Esophagus muscularis mucosa (tissue), 4 donors: ENCODE measurements at places on chromosomes 16 and 17.

DNA sequence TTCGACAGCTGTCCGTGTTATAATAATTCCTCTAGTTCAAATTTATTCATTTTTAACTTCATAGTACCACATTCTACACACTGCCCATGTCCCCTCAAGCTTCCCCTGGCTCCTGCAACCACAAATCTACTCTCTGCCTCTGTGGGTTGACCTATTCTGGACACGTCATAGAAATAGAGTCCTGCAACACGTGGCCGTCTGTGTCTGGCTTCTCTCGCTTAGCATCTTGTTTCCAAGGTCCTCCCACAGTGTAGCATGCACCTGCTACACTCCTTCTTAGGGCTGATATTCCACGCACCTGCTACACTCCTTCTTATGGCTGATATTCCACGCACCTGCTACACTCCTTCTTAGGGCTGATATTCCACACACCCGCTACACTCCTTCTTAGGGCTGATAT, 16.5 kb downstream of the SCGB1C2 start:
- H3K36me3 ChIP-seq: no peaks in the 10 kb centered on the region
- peaks cover 13% of the 10 kb centered on the region for H3K27me3 ChIP-seq
- no peak overlapping the region for H3K4me3 ChIP-seq
- no peak overlapping the region for H3K27ac ChIP-seq

GRCh38 chr16:85484347-85485300, 128.5 kb upstream of the GSE1 start:
- no peaks in the 10 kb centered on the region for H3K36me3 ChIP-seq
- no peak for DNase-seq

GRCh38 chr17:70119983-70120382, 45.0 kb downstream of the KCNJ16 start:
- H3K36me3 ChIP-seq: no peaks in the 10 kb centered on the region
- DNase-seq: no peak
- H3K4me1 ChIP-seq: peaks cover 6% of the 10 kb centered on the region
- H3K27ac ChIP-seq: no peak overlapping the region

DNA sequence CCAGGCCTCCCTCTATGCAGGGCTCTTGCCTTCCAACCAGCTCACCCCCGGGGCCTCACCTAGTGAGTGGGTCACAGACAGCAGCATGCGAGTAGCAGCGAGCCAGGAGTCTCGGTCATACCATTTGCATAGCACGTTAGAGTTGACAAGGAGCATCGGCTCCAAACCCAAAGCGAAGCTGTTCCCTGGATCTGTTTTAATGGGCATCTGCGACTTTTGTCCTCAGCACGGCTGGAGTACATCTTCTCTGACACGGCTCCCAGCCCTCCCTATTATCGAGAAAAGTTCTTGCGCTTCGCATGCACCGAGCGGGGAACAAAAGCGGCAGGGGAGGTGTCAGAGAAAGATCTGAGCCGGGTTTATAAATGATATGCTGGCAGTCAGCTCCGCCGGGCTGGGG, 253.3 kb downstream of the MAF start:
- H3K4me1 ChIP-seq: no peaks in the 10 kb centered on the region
- peaks cover 23% of the 10 kb centered on the region for H3K27me3 ChIP-seq
- no peak overlapping the region for H3K4me3 ChIP-seq
- no peaks in the 10 kb centered on the region for H3K36me3 ChIP-seq
- no peak for DNase-seq

DNA sequence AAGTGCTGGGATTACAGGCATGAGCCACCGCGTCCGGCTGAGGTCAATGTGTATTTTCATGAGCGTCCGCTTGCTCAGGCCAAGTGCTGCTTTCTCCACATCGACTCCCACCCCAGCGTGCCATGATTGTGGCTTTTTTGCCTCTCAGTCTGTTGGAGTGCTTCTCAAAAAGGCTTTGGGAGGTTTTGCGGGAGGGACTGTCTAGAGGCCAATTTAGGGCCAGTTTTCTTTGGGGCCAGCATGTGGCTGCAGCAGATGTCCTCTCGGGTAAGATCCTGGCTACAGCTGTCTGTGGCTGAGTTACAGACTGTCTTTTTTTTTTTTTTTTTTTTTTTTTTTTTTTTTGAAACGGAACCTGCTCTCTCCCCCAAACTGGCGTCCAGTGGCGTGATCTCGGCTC, 6.5 kb downstream of the C16orf90 start:
- H3K36me3 ChIP-seq: peaks cover 43% of the 10 kb centered on the region
- H3K4me3 ChIP-seq: no peak overlapping the region
- no peaks in the 10 kb centered on the region for H3K27me3 ChIP-seq
- H3K27ac ChIP-seq: no peak overlapping the region

- DNase-seq: no peak
- H3K27me3 ChIP-seq: peaks cover 39% of the 10 kb centered on the region
- no peak overlapping the region for H3K27ac ChIP-seq
- H3K4me3 ChIP-seq: no peak overlapping the region
- no peaks in the 10 kb centered on the region for H3K36me3 ChIP-seq
Observed at GRCh38 chr17:82376042-82376730, 4.6 kb downstream of the UTS2R start.

DNA sequence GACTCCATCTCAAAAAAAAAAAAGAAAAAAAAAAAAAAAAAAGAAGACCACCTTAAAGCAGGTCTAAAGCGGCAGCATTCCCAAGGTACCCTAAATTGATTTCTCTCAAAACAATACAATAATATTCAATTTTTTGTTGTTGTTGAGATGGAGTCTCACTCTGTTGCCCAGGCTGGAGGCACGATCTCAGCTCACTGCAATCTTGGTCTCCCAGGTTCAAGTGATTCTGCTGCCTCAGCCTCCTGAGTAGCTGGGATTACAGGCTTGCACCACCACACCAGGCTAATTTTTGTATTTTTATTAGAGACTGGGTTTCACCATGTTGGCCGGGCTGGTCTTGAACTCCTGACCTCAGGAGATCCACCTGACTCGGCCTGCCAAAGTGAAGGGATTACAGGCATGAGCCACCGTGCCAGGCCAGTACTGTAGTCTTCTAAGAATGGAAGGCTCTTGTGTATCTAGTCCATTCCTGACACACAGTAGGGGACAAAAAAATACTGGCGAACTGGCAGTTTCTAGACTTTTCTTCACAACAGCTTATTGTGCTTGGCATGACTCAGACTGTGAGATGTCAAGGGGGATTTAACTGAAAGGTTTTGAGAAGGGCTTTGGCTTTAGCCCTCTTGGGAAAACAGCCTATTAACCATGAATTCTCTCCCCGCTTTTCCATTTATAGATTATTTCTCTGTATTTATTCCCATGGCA, 17.3 kb downstream of the CDR2 start:
- H3K4me1 ChIP-seq: peaks cover 34% of the 10 kb centered on the region
- peak overlapping the region; percentile 2 for H3K27ac ChIP-seq
- no peak for DNase-seq
- H3K4me3 ChIP-seq: no peak overlapping the region
- H3K36me3 ChIP-seq: no peaks in the 10 kb centered on the region

GRCh38 chr16:86227801-86228200, 282.5 kb upstream of the FOXF1 start:
- H3K27ac ChIP-seq: no peak overlapping the region
- DNase-seq: no peak
- H3K4me1 ChIP-seq: peaks cover 11% of the 10 kb centered on the region

GRCh38 chr16:78992001-78992400, 608.5 kb downstream of the MAF start:
- H3K36me3 ChIP-seq: no peaks in the 10 kb centered on the region
- no peak overlapping the region for H3K27ac ChIP-seq
- no peak for DNase-seq
- no peaks in the 10 kb centered on the region for H3K27me3 ChIP-seq

DNA sequence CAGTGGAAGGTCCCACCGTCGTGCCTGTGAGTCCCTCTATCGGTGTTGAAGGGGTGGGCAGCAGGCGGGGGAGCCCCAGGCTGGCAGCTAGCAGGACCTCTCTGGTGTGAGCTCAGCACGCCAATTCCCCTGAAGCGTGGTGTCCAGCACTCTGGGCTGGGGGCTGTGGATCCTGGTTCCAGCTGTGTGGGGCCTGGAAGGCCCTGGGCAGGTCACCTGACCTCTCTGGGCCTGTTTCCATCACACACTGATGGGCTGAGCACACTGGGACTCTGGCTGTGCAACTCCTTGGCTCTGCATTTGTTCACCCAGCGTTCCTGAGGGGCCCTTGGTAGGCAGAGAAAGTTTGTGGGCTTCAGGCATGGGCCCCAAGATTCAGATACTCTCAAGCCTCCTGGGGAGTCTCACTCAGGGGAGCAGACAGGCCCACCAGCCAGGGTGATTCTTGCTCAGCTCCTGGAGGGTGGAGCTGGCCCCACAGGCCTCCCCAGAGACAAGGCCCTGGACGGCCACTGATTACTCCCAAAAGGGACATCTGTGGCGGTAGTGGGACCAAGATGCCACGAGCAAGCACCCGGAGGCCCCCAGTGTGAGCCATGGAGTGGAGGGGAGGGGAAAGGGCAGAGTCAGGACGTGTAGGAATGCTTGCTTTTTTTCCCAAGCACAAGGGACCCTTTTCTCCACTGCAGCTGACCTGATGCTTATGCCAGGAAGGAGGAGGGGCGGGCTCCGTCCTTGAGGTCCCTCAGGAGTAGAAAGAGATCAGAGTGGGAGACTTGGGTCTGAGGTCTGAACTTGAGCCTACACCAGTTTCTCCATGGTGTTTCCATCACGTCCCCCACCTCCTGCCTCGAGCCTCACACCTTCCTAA, 8.5 kb downstream of the SCGB1C2 start:
- no peak overlapping the region for H3K27ac ChIP-seq
- H3K36me3 ChIP-seq: peaks cover 6% of the 10 kb centered on the region
- no peak overlapping the region for H3K4me3 ChIP-seq
- H3K27me3 ChIP-seq: no peaks in the 10 kb centered on the region
- peaks cover 10% of the 10 kb centered on the region for H3K4me1 ChIP-seq

- H3K4me1 ChIP-seq: peaks cover 12% of the 10 kb centered on the region
- H3K27me3 ChIP-seq: no peaks in the 10 kb centered on the region
- no peak overlapping the region for H3K27ac ChIP-seq
- H3K36me3 ChIP-seq: no peaks in the 10 kb centered on the region
- H3K4me3 ChIP-seq: no peak overlapping the region
Observed at GRCh38 chr17:69143683-69144231, 2.1 kb upstream of the ABCA6 start.

DNA sequence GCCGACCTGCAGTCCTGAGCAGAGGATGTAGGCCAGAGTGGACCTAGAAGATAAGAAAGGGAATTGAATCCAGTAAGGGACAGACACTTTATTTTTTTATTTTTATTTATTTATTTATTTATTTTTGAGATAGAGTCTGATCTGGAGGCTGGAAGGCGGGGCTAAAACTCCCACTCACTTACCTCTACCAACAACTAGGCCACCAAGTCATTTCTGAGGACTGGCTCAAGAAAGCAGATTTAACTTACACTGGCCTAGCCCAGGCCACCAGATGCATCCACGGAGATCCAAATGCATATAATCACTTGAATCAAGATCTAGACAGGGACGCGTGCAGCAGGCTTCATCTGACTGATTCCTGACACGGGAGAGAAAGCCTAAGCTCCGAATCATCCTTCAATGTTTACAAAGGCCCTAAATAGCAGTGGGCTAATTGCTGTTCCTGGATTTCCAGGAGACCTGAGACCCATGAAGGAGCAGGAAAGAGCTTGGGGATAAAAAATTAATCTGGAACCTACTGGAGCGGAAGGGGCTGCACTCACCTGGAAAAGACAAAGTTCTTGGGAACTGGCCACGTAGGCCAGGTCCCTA, 1.1 kb upstream of the ALOX12 start:
- no peak for DNase-seq
- H3K27me3 ChIP-seq: no peaks in the 10 kb centered on the region

- H3K36me3 ChIP-seq: no peaks in the 10 kb centered on the region
- no peak for DNase-seq
- no peak overlapping the region for H3K4me3 ChIP-seq
- H3K27me3 ChIP-seq: peaks cover 14% of the 10 kb centered on the region
Observed at GRCh38 chr17:77245162-77245926, 104.6 kb downstream of the SEC14L1 start.

DNA sequence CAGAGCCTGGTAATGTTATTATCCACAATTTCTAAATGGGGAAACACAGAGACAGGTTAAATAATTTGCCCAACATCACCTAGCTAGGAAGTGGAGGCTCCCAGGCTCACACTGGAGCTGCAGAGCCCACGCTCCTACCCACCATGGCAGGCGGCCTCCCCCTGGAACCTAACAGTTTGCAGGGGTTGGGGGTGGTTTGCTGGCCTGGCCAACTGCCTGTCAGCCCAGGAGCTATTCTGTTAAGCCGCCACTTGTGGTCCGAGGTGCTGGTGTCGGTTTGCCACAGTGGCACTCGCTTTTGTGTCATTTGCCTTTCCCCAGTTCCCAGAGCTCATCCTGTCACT, 3.6 kb downstream of the PRCD start:
- no peak for DNase-seq
- H3K4me3 ChIP-seq: no peak overlapping the region
- peaks cover 78% of the 10 kb centered on the region for H3K4me1 ChIP-seq
- no peaks in the 10 kb centered on the region for H3K36me3 ChIP-seq

DNA sequence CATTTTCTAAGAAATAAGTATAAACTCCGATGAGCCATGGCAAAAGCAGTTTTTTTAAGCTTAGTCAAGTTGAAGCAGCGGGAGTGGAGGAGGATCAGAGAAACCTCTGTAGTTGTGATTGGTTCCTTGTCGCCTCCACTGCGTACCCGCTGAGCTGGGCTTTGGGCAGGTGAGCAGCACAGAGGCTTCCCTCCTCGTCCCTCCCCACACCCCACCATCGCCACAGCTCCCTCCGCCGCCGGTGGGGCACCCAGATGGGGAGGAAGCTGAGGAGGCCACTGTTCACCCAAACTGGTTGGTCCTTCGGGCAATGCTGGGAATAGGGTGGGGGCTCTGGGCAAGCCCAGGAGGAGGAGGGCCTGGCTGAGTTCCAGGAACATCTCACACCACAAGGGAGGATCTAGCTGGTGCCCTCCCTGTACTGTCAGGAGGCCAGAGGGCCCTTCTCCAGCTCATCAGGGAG, 5.2 kb upstream of the MRPL38 start:
- DNase-seq: no peak
- H3K27ac ChIP-seq: no peak overlapping the region

- H3K4me1 ChIP-seq: peaks cover 14% of the 10 kb centered on the region
- no peak overlapping the region for H3K4me3 ChIP-seq
- DNase-seq: no peak
- H3K27ac ChIP-seq: no peak overlapping the region
- no peaks in the 10 kb centered on the region for H3K36me3 ChIP-seq
Observed at GRCh38 chr17:44281570-44281969, 13.6 kb upstream of the SLC4A1 start.

- H3K27me3 ChIP-seq: no peaks in the 10 kb centered on the region
- no peak overlapping the region for H3K4me3 ChIP-seq
- H3K27ac ChIP-seq: no peak overlapping the region
- no peaks in the 10 kb centered on the region for H3K4me1 ChIP-seq
- H3K36me3 ChIP-seq: peaks cover 100% of the 10 kb centered on the region
Observed at GRCh38 chr16:23482778-23483177, 27.5 kb downstream of the GGA2 start.

DNA sequence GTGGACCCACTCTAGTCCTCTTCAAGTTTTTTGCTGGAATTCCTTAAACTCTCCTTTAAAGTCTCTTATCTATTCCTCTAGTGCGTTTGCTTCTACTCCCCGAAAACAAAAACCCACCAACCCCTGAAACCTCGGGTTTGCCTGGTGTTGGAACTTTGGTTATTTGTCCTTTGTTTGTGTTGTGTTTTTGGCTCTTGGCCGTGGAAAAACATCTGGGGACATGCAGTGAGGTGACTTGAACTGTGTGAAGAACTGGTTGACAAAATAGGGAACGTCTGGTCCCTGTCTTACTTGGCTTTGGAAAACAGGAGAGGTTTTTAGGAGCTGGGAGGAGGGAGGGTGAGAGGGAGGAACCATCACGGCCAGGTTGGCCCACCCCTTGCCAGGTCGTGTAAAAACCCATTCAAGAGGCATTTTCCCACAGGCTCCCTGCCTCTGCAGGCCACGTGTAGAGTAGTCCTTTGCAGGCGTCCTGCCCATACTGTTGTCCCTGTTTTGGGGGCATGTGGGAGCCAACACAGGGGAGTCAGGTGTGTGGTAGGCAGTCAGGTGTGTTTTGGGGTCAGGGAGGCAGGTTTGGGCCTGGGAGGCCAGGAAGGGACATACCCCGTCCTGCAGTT, 169.3 kb downstream of the RAB11FIP4 start:
- DNase-seq: no peak
- H3K4me1 ChIP-seq: peaks cover 45% of the 10 kb centered on the region
- peak overlapping the region; percentile 90 for H3K27ac ChIP-seq
